ENCODE measurements at places on chromosomes 1 and 21.

- DNase-seq: no peak
Observed at GRCh38 chr1:153627715-153628626, at the start of gene S100A1. S100A1 (plus strand) TSS chr1:153628434; CDS start chr1:153630522, 2,088 bp downstream.

DNA sequence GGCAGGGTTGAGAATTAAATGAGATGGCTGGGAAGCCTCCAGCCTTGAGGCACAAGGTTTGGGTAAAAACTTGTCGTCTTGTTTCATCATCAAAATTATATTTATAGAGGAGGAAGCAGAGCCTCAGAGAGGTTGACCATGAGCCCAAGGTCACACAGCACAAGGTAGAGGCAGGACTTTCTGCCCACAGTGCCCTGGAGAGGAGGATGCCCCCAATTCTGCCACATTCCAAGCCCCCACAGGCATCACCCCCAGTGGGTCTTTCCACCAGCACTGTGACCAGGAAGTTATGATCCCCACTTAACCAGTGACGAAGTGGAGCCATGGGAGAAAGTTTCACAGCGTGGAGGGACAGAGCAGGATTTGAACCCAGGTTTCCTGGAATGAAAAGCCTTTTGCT, 400.0 kb downstream of the MATN1 start:
- DNase-seq: no peak

- DNase-seq: no peak
Observed at GRCh38 chr1:54352755-54353154, 53.4 kb downstream of the SSBP3 start.

- no peak for DNase-seq
Observed at GRCh38 chr1:22791831-22792347, 81.2 kb downstream of the EPHB2 start.

All from stimulated activated CD4-positive, alpha-beta T cell treated with anti-CD3 and anti-CD28 coated beads, TNF-alpha, amount 100 ng/mL, for 1 hour (primary cell).